ENCODE measurements at places on chromosomes 2 and 18.

GRCh38 chr2:200089040-200089755 is 133.8 kb downstream of the MAIP1 start:
- DNase-seq: no peak

DNA sequence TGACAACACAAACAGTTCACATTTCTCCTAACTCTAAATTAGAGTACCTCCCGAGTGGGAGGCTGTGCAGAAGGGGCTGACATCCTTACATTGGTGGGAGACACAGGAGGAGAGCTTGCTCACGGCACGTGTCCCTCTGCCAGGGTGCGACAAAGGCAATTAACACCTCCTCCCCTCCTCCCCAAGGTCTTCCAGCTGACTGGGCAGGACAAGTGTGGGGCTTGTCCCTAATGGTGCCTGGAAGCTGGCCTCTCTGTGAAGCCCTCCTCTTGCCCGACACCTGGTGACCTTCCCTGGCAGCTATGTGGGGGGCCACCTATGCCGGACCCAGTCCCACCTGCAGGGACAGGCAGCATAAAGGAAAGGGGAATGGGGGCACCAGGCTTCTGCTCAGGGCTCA is 57.0 kb downstream of the FAM168B start:
- DNase-seq: no peak

DNA sequence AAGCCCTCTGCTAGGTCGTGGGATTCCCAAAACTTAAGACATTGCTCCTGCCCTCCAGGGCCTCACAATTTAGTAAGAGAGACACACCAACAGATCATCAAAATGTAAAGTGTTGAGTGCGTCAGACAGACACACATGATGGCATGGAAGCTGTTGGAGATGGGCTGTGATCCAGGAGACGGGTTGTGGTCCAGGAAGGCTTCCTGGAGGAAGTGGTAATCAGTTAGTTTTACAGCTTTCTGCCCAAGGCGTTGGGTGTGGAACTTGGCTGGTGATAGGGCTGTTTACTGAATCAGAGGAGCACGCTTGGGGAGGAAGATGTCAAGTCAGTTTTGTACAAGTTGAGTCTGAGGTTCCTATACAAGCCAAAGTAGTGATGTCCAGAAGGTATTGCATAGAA is 24.0 kb upstream of the GLI2 start:
- no peak for DNase-seq

- no peak for DNase-seq
Observed at GRCh38 chr2:207121784-207122183, 44.0 kb downstream of the KLF7 start.

GRCh38 chr2:101794141-101794540 is 96.6 kb downstream of the MAP4K4 start:
- no peak for DNase-seq

Measured in activated T-cell treated with anti-CD3 and anti-CD28 coated beads, Interleukin-2, amount 50 U/mL, for 72 hours (primary cell).